ENCODE measurements at places on chromosomes 6 and 20.

GRCh38 chr6:49790341-49790740 lies 3.3 kb upstream of the PGK2 start:
- DNase-seq = no peak

GRCh38 chr20:45469336-45470261 lies at the start of gene WFDC2:
WFDC2 (plus strand) TSS chr20:45469753; CDS start chr20:45469782, 29 bp downstream.
- peak; percentile 75 for DNase-seq

GRCh38 chr20:45269754-45270270 lies 15.4 kb upstream of the SLPI start:
- no peak for DNase-seq

GRCh38 chr20:58388028-58388601 lies 914 bp upstream of the VAPB start:
- no peak for DNase-seq

DNA sequence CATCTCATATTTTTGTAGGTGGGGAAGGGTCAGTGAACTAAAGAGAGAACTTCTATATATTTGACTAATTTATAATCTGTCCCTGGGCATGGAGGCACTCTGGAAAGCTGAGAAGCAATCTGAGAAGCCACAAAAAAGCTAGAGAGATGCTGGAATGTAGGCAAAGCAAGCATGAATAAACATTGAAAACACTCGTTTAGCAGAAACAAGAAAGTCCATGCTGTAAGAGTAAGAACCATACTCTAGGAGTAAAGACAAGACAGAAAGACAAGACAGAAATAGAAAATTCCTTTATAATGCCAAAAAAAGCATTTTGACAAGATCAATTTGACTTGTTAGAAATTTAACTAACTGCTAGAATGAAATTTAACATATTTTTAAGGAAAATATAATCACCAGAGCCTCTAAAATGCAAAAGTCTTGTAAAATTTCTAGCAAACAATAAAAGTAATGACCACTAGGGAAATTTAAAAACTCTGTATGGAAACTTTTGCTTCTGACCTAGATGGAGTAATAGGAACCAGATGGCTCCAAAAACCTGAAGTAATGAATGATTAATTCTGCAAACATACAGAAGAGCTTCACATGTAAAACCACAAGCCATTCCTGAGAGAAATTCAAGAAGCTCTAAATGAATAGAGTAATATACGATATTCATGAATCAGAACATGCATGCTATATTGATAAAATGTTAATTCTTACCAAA lies 625.7 kb upstream of the PTCHD4 start:
- DNase-seq = no peak

- DNase-seq = no peak
These were observed 10.1 kb upstream of the SCUBE3 start for GRCh38 chr6:35203680-35204079.

DNA sequence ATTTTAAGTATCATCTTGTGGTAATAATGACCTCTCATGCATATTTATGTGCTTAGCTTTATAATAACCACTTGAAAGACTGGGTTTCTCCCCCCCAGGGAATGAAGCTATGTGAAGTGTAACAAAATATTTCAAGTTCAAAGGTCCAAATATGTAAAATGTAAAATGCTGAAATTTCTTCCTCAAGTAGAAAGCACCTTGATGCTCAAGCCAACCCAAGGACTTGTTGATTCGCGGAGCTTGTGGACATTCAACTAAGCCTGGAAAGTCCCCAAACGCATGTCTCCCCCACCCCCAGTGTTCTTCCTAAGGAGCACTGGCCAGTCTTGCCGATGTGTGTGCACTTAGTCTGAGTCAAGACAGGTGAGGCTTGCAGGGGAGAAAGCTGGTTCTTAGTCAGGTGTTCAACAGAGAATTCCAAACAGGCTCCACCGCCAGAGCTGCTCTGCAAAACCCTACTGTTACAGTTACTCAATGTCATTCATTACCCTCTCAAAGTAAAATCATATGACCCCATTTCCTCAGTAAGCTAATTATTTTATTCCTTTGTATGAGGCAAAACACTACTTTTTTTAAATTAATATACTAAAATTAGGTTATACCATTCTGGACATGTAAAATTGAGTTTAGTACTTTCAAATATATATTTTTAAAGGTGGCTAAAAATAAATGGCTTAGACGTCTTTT lies 46.9 kb upstream of the QKI start:
- DNase-seq = no peak

DNA sequence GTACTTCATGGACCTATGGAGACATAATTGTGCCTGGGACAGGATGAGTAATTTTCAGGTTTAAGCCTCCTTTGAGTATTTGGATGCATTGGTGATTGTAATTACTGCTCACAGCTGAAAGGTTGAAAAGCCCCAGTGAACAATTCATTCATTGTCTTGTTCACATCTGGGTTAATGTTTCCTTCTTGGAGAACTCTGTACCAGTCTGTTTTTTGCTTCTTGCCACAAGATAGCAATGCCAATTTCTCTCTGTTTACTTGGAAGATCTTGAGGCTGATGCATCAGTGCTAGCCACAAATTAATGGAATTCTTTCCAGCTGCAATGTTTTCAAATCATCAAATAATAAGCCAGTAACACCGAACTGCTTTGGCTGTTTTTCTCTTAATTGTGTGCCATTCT lies 207.8 kb downstream of the BMP2 start:
- no peak for DNase-seq

DNA sequence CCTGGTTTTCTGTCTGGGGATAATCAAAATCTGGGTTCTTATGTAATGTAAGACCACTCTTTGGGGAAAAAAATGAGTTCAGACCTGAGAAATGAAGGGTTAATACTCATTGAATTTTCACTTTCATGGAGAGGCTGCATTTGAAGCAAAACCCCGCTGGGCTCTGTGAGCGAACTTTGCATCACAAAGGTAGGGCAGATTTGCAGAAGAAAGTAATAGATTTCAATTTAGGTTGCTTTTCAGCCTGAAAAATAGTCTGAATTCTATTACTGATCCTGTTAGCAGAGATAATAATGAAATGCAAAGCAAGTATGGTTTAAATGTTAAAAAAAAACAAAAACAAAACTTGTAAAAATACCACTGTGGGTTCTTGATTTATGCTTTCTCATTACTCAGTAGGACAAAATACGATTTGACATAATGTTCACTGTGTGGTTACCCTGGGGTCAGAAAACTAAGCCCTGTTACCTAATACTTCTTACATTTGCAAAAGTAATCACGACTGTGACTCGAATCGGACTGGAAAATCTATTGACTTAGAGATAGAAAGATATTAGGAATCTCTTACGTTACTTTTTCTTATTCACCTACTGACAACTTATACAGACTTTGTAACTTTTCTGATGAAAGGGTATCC lies 72.2 kb downstream of the UST start:
- DNase-seq = no peak

- no peak for DNase-seq
These were observed 9.0 kb downstream of the CNKSR3 start for GRCh38 chr6:154501578-154501868.

DNA sequence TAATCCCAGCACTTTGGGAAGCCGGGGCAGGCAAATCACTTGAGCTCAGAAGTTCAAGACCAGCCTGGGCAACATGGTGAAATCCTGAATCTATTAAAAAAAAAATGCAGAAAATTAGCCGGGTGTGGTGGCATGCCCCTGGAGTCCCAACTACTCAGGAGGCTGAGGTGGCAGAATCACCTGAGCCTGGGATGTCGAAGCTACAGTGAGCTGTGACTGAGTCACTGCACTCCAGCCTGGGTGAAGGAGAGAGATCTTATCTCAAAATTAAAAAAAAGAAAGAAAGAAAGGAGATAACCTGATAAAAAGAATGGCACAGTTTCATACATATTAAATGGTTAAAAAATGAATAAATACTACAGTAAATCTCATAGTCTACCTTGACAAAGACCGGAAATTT lies 123.6 kb upstream of the TNFAIP3 start:
- DNase-seq = no peak

DNA sequence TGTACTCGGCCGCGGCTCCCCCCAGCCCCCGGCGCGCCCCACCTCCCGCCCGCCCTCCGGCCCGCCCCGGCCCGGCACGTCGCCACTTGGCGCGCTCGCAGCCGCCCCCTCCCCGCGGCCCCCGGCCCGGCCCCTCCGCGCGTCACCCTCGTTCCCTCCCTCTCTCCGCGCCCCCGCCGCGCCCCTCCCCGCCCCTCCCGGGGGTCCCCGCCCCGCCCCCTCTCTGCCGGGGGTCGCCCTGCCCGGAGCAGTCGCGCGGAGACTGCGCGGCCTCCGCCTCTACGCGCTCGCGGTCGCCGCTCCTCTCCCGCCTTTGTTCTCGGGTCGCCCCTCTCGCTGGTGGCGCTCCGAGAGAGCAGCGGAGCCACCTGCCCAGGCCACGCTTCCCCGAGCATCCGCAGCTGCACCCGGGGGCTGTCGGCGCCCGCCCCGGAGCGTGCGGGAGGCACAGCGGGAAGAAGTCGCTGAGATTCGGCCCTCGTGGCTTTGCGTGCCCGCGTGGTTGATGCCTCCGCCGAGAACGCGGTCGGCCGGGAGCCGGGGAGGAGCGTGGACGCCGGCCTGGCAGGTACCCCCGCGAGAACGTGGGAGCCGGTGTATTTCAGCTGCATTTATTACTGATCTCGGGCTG lies at the start of gene PHF10:
PHF10 (minus strand) TSS at position 7 of the 631 bp plus-strand sequence. CDS start 569 bp downstream, outside the sequence.
- peak; percentile 94 for DNase-seq

- no peak for DNase-seq
These were observed 1.8 kb upstream of the CCN2 start for GRCh38 chr6:131952886-131953509.

DNA sequence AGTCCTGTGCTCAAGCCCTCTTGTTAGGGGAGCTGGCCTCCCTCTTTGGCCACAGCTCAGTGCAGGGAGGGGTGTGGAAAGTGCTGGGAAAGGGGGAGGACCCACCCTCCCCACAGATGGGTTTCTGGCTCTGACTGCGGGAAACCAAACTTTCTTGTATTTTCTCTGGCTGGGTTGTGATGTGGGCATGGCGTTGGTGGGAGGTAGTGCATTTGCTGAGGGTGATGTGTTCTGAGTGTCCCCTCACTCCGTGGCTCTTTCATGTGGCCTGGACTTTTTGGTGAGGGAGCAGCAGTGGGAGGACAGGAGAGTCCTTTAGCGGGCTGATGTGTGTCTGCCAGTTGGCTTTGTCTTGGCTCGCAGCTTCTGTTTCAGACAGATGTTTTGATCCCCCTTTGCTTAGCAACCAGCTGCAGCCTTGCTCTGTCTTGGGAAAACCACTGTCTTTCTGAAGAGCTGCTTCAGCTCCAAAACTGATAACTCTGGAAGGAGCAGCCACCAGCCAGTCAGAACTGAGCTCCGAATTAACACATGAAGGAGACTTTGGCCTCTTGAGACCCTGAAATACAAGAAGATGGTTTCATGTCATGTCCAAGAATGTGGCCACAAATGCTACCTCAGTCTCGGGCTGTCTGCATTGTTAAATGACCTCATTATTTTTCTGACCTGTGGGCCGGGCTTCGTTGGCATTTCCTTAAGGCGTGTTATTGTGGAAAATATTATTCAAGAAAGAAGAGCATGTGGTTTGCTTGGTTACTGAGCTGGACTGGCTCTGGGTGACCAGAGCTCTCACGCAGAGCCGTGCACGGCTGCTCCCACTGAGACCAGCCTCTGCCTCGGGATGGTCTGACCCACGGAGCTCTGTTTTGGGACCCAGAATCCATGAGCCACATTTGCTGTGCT lies 21.5 kb downstream of the SYNJ2 start:
- DNase-seq = no peak

- no peak for DNase-seq
These were observed 6.1 kb downstream of the GMPR start for GRCh38 chr6:16244446-16244845.

- DNase-seq = no peak
These were observed 1.0 kb upstream of the NKX2-4 start for GRCh38 chr20:21398109-21399004.

DNA sequence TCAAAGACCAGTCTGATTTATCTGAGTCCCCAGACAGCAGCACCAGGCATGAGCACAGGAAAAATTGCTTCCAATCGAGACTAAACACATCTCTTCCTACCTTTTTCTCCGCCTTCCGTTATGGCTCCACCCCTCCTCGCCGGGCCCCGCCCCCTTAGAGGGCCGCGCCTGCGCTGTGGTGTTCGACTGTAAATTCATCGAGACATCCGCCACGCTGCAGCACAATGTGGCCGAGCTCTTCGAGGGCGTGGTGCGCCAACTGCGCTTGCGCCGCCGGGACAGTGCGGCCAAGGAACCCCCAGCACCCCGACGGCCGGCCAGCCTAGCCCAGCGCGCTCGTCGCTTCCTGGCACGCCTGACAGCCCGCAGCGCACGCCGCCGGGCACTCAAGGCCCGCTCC lies 8.9 kb downstream of the REM1 start:
- peak; percentile 54 for DNase-seq

GRCh38 chr6:43748765-43749164 lies 21.2 kb upstream of the VEGFA start:
- no peak for DNase-seq

DNA sequence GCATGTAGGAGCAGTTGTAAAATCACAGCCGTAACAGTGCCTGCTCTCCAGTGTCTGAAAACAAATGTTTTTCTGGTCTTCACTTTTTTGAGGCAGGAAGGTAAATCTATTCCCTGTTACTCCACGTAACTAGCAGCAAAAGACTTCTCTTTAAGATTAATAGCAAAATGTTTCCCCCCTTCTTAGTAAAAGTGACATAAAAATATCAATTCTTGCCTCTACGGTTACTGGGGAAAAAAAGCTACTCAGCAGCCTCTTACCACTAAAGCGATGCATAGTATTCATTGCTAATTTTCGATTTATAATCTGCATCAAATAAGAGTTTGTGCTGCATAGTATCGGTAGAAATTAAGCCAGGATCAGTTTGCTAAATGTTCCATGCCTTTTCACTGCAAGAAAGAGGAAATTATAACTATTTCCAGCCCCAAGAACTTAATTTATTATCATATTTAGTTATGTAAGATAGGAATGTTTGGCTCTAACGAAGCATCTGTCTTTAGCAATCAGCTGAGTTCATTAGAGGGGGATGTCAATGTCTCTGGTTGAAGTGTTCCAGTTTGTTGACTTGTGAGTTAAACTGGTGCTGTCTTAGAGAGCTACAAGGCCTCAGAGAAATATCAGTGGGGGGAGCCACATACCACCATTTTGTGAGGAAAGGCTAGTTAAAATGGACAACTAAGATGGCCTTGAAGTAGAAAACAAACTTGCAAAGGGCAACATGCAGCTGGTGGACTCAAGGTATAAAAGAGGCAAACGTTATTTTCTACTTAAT lies 617 bp upstream of the TSPYL1 start:
- peak; percentile 36 for DNase-seq

GRCh38 chr6:19755181-19755580 lies 82.0 kb upstream of the ID4 start:
- DNase-seq = no peak

DNA sequence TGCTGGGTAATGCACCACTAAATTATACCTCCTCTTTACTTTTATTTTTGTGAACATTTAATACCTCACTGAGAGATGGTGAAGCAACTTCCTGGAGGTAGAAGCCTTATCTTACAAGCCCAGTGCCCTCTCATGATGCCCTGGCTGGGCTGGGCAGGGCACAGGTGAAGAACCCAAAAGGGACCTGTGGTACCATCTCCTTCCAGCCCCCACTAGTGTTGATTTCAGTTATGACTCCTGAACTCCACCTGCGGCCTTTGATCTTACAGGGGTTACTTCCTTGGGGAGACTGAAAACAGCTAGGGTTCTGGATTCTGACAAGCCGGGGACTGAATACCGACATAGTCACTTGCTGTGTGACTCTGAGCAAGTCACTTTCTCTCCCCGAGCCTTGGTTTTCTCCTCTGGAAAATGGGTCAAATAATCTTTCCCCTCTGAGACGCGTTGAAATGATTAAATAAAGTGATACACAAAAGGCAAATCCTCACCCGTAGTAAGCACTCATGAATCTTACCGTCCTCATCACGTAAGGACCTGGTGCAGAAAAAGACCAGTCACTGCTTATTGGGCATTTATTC lies 1.2 kb downstream of the SLC13A3 start:
- no peak for DNase-seq

Data from NCI-H146 (cell line).